AG09309 (cell line): ENCODE measurements at places on chromosomes 5 and 9.

DNA sequence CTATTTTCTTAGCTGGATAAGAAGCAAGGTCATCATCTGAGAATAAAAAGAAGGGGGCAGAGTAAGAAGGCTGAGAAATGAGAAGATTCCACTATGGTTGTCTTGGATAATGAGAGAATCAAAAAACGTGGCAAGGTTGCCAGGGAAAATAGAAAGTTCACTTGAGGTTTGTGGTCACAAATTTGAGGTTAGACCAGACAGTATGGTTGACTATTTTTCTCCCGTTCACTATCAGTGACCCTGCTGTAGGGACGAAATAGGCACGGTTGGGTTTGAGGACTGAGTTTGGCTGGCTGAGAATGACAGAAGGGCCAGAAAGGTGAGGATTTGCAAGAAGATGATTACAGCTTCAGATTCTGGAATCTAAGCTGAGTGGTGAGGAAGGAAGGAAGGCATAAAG, 266.0 kb upstream of the ZNF462 start:
- DNase-seq, result no peak

DNA sequence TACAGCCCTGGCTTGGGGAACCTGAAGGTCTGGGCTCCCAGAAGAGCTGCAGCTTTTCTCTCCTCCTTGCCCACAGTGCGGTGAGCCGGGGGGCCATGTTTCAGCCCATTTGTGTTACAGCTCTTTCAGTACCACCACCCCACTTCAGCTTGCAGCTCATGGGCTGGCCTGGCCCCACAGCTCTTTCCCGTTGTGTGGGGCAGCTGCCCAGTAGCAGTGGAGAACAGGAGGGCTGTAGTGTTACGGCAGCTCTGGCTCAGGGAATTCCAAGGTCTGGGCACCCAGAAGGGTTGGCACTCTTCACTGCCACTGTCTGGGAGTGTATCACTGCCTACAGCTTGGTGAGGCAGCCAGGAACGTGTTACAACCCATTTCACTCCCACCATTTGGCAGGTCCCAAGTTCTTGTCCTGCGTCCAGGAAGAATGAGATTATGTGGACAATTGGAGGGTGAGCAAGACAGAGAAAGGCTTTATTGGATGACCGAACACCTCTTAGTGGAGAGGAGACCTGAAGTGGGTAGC, 390.5 kb downstream of the KDM4C start:
- no peak for DNase-seq

GRCh38 chr5:172028167-172028566, 21.7 kb upstream of the FBXW11 start:
- no peak for DNase-seq

DNA sequence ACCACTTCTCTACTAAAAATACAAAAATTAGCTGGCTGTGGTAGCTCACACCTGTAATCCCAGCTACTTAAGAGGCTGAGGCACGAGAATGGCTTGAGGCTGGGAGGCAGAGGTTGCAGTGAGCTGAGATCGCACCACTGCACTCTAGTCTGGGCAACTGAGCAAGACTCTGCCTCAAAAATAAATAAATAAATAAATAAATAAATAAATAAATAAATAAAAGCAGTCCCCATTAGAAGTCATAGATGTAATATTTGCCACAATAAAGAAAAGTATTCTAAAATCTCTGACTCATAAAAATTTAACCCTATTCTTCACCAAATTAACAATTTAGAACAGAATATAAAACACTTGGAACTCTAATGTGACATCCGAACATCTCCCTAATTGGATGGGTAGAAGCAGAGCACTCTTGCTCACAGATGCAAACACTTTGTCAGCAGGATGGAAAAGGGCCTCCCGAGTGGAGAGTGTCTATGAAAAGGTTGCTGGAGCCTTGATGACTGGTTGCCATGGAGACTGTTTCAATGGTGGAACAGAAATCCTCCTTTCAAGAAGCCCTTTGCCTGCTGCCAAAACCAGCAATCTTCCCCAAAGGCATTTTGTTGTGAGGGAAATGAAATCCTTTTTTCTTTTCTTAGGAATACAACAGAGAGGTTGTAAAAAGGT, 38.9 kb upstream of the TRAF1 start:
- DNase-seq, result no peak

DNA sequence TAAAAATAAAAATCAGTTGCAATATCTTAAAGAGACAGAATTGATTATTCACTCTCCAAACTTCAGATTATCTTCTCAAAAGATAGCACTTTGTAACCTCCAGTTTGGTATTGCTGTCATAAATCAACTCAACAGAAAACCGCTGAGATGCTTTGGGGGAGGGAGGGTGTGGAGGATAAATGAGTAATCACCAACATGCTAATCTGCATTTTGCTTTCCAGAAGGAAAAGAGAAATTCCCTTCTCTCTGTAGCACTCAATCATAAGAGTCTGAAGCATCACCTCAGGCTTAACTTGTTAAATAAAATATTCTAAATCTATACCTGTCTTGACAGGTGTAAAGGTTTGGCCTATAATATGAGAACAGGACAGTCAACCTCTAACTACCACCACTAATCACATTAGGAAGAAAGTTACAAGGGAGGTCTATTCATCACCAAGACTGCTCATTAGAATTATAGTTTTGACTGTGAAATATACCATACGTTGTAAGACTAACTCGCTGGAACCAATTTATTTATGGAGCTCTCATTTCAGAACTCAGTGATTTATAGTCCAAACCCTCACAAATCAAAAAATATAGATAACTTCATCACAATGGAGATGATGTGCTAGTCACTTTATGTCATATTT, 89.0 kb downstream of the PIK3R1 start:
- DNase-seq, result no peak

DNA sequence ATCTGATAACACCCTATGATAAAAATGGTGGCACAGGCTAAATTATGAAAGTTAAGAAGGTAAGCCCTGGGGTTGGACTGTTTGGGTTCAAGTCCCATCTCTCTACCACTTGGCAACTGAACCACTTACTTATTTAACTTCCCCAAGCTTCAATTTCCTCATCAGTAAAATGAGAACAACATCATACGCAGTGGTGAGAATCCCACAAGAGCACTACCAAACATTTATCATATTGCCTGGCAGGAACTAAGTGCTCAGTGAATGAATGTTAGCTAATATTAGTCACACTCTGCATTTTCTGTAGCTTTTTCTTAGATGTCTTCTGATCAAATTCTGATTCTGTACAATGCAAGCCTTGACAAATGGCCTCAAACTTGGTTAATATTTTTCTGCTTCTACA, 306.7 kb downstream of the EBF1 start:
- DNase-seq, result no peak

GRCh38 chr9:116717150-116717549, 30.0 kb downstream of the TRIM32 start:
- DNase-seq, result no peak
